ENCODE measurements at places on chromosomes 16 and 17.

DNA sequence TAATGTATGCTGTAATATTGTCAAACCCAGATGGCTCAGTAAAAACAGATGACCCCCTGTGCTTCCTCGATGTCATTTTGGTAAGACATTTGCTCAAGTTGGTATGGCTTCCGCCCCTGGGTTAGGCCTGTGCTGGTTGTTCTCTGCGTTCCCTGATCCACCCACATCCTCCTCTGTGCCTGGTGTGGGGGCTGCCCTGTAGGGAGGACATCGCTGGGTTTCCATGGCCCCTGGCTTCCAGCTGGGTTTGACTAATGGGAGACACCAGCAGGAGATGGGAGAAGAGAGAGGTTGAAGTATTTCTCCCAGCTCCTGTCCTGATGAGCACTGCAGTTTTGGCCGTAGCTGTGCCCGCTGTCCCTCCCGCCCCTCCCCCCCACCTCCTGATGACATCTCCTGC, 4.4 kb upstream of the MFAP4 start:
- DNase-seq, result no peak

DNA sequence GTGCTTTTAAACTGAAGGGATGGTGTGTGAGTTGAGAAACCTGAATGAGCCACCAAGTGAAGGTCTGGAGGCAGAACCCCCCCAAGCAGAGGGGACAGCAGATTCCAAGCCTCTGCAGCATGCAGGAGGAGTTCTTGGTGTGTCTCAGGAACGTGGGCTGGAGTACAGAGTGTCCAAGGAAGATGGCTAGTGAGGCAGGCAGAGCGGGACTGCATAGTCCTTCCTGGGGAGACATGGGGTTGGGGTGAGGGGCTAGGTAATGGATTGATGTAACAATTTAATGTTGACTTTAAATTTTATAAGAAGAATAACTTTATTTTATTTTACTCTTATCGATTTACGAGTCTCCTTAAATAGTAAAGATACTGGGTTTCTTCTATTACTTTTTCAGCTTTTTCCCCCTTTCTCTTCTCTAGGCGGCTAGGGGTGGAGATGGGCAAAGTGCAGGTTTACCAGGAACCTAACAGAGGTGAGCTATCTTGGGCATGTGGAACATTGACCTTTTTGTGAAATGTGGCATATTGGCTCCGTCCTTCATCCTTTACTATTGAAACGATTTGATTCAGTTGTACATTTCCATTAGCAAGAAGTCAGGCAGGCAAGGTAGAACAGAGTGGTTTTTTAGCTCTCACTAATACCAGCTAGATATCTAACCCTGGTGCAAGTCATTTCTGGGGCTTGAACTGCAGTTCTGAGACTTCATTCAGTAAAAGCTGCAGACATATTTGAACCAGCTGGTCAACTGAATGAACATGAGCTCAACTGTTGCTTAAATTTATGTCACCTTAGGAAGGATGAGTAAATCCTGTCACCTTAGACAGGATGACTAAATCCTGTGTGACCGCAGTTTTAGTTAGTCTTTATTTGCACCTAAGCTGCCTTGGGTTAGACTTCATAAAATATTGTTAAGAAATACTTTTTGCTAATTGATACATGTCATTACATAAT, 9.2 kb downstream of the PRPSAP2 start:
- no peak for DNase-seq

DNA sequence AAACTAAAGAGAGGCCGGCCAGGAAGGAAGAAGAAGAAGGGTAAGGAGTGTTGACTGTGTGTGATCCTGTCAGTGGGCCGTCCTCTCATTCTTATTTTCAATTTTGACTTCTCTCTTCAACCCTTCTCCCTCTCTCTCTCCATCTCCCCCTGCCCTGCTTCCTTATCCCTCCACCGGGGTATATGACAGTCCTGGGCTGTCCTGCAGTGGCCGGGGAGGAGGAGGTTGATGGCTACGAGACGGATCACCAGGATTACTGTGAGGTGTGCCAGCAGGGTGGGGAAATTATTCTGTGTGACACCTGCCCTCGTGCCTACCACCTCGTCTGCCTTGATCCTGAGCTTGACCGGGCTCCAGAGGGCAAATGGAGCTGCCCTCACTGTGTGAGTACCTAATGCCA, 5.6 kb downstream of the CHD3 start:
- DNase-seq, result no peak

GRCh38 chr17:1880851-1881630, 51.2 kb downstream of the RPA1 start:
- no peak for DNase-seq

DNA sequence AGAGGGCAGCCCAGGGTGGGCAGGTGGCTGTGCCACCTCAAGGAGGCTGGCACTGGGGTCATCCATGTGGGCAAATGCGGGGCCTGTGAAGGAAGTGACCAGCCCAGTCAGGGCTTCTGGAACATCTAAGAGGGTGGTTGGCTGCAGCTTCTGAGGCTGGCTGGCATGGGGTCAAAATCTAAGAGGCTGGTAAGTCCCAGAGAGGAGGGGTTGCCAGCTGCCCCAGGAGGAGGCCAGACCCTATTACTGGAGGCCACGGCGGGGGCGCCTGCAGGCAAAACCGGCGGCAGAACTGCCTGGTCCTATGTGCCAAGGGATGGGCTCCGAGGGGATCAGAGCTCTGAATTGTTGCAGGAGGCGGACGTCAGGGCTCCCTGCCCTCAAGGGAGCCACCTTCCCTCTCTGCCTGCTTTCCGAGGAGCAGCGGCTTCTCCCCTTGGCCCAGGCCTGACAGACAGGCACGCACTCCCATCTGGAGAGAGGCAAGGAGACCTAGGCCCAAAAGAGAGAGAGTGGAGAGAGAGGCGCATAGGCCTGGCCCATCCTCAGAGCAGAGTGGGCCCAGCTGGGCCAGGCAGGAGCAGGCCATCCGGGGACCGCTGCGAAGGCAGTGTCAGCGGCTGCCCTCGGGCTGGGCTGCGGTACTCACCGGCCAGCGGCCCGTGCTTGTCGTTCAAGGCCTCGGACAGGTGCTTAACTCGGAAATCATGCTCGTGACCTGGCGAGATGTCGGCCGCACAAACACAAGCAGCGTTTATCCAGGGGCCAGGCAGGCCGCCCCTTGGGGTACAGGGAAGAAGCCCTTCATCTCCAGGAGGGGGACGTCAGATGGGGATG, 10.9 kb downstream of the ZACN start:
- DNase-seq, result no peak

GRCh38 chr16:56372013-56372634, 53.2 kb downstream of the AMFR start:
- no peak for DNase-seq
